Mucosa of descending colon (tissue), 3 donors: ENCODE measurements at places on chromosomes 12 and 14. TPM values are rescaled to one million over a fixed set of nuclear protein-coding genes. Genes with fewer than 3 reads are reported as not detected.

Gene EVL
- 42.8 TPM for total RNA-seq

Gene ABCD2
- total RNA-seq: 0.52 TPM

Gene IFNG
- total RNA-seq: not detected

Gene MON2
- total RNA-seq: 77.8 TPM

Gene PTPRQ
- 0.16 TPM for total RNA-seq

Gene BCAT1
- 11.1 TPM for total RNA-seq

Gene FOXN4
- total RNA-seq: 0.25 TPM

GRCh38 chr12:110193196-110193595 lies 69.0 kb downstream of the IFT81 start:
- DNase-seq: no peak

DNA sequence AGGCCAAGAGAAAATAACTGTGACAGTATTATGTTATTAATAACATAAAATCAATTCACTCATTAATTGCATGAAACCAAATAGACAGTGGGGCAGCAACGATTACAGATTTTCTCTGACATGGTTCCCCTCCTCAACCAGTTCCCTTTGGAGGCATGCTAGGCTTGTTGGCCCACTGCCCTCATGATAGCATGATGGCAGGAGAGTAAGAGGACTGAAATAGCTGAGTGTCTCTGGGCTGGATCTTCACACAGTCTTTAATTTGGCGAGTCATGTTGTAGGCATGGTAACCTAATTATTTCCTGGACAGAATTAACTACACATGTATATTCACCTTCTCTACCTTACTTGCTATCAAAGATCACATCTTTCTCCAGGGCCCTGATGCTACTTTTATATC lies 266.2 kb upstream of the PELI2 start:
- DNase-seq: no peak

GRCh38 chr12:54373649-54374561 lies 9.6 kb upstream of the GPR84 start:
- DNase-seq: no peak

GRCh38 chr12:3020850-3021435 lies 56.2 kb upstream of the TSPAN9 start:
- no peak for DNase-seq

DNA sequence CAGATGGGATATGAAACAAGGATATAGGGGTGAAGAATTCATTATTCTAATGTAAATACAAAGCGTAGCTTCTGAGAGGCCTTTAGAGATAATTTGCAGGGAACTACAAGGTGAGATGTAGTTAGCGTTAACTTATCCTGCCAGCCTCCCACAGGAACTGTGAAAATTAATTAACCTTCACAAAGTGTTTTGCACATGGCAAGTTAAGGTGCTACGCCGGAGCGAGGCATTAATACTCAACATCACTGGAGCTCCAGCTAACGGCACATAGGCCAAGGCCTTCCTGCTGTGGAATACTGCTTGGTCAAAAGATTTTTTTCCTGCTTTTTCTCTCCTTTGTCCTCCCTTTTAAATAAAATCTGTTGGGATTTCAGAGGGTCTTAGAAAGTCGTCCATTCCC lies 86.5 kb downstream of the CRACR2A start:
- DNase-seq: no peak

GRCh38 chr12:84502180-84502860 lies 410.3 kb downstream of the SLC6A15 start:
- no peak for DNase-seq

GRCh38 chr12:122646517-122647217 lies 56.5 kb downstream of the HCAR2 start:
- peak; percentile 7 for DNase-seq

GRCh38 chr14:95380350-95381042 lies 60.8 kb upstream of the CLMN start:
- no peak for DNase-seq

GRCh38 chr14:53646925-53647324 lies 309.7 kb downstream of the BMP4 start:
- no peak for DNase-seq

GRCh38 chr12:119245904-119246494 lies 67.3 kb downstream of the HSPB8 start:
- no peak for DNase-seq

GRCh38 chr12:93947486-93947885 lies 200.9 kb upstream of the PLXNC1 start:
- DNase-seq: no peak

GRCh38 chr14:106844608-106845285 lies 1318.4 kb downstream of the TMEM121 start:
- DNase-seq: peak; percentile 85

DNA sequence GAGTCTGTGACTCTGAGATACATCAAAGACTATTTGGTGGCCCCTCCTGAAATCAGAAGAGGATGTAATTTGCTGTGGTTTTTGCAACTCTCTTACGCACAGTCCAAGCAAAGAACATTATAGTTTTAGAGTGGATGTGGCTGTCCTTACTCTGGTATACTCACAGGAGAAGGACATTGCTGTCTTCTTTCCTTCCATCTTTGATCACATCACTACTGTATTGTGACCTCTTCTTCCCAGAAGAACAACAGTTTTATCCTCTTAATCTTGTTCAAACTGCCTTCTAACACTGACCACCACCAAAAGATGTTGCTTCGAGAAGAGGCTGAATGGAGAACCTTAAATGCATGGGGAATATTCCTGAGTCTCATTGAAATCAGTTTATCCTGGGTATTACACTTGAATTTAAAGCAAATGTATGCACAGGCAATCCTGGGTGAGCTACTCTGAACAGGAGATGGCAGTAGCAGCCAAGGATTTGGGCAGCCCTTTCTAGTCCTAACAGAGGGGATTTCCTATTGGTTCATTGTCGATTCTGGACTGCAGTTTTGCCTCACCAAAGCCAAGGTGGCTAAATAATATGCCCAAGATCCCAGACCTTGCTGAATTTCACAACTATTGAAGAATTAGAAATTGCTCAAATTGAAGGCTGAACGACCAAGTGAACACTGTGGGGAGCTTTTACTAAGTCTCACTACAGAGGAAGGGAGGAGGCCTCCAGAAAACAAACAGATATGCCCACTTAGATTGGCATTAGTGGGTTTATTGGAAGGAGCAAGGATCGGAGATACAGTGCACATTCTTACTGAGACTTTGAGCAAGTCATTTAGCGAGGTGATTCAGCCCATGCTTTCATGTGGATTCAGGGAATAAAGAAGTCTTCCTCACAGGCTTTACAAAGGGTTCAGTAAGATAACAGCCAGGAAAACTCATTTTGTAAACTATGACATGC lies 282.8 kb downstream of the PAWR start:
- DNase-seq: no peak

GRCh38 chr12:114011711-114012110 lies 45.6 kb upstream of the RBM19 start:
- DNase-seq: no peak

DNA sequence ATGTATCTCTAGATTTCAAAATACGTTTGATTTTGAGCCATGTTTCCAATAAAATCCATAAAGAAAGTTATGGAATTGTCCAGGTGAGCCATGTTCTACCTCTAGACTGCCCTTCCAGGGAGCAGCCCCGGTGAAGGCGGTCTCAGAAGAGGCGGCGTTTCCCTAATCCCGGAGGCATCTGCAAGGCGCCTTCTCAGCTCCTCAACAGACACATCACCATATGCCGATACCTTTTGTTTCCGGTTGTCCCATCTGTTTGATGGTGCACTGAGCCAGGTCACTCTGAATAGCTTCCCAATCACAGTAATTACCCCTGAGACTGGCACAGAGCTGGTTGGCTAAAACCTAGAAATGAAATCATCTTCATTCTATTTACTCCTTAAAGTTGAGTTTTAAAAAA lies 305.5 kb upstream of the FKBP4 start:
- DNase-seq: no peak

GRCh38 chr12:101608301-101609133 lies 13.7 kb downstream of the MYBPC1 start:
- DNase-seq: peak; percentile 56

- peak; percentile 59 for DNase-seq
Measured at GRCh38 chr12:8709124-8709830, 11.5 kb downstream of the RIMKLB start.

DNA sequence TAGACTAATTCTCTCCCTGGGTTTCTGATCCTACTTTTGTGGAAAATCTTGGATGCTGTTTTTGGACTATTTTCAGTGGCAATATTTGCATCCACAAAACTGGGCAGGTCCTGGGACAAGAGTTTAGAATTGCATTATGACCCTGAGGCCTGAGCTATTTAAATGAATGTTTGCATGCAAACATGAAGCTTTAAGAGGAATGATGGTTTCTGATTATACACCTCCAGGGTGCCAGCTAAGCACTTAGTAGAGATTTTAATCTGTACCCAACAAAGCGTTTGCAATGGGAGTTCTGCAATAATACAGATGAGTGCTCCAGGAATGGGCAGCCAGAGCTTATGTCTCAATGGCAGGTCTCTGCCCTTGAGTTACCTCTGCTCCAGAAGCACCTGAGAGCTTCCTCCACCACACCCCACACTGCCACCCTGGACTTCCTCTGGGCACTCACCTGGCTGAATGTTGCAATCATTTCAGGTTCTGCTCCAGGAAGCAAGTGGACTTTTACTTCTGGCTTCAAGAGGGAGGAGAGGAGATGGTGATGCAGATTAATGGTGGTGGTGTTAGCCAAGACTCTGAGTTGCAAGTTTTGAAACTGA lies 6.0 kb upstream of the SPTLC2 start:
- DNase-seq: peak; percentile 78

DNA sequence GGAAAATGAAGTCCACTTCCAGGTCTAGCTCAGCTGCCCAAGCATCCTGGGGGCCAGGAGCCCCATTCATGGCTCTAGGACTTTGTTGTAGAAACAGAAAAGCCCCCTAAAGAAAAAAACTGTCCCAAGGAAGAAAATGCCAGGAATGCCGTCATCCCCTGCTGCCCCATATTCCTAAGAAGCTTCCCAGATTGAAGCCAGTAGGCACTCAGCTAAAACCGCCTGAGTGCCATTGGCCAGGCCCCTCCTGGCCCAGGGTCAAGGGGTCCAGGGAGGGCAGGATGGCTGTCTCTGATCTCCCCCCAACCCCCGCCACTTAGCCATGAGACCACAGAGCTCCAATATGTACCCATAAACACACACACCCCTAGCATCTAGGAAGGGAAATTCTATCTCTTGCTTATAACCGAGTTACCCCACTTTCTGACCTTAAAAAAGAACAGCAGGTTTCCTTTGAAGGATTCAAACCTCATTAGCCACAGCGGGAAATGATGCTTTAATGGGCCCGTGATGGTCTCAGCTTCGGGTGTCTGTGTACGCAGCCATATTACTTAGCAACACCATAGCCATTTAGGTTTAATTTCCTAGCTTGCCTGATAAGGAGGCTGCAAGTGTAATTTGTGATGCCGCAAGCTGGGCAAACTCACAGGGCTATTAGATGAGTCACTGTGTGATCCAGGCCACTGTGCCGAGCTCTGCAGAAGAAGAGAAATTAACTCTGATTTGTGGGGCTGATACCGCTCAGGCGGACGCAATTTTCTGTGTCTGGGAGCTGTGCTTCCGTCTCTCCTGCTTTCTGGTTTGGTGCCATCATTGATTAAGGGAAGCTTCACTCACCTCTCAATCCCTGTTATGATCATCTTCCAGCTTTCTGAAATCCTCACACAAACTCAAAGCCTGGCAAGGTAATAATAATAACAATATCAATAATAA lies 84.2 kb downstream of the GCH1 start:
- DNase-seq: no peak

GRCh38 chr14:51428981-51429380 lies 188.9 kb downstream of the TMX1 start:
- DNase-seq: no peak

DNA sequence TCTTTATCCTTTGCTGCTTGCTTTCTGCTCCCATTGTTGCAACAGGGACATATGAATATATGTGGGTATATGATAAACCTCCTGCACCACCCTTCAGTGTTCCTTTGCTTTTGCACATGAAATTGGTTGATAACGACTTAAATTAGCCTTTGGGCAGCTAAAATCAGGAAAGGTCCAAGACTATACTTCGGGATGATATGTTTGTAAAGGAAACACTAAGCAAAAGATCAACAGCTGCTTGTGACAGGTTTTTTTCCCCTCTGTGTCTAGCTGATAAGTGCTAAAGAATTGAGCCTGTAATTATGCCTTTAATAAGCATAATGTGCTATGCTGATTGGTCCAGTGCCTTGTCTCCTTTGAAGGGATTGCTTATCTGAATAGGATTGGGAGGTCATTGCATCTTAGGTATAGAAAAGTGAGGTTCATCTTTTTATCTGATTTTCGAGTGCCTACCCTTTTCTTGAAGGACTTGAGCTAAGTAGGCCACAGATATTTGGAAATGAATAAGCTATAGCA lies 59.4 kb downstream of the PPHLN1 start:
- DNase-seq: no peak

GRCh38 chr14:105855893-105856675 lies 329.7 kb downstream of the TMEM121 start:
- peak; percentile 43 for DNase-seq

DNA sequence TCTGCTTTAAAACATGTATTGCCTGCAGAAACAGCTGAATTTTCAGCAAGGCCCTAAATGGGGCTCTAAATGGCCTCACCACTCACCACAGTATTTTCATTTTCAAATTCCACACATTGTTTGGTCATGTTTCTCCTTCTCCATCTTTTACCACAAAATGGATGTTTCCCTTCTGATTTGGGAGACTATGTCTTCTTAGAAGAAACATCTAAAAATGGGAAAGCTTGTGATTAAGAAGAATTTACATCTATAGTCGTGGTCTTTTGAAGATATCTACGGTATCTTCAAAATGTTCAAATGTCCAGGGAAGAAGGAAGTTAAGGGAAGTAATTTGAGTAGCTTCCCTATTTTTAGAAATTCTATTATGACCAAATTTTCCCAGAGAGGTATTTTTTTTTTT lies 20.7 kb upstream of the TUBA1C start:
- DNase-seq: no peak

GRCh38 chr14:29821242-29821641 lies 106.4 kb downstream of the PRKD1 start:
- no peak for DNase-seq

DNA sequence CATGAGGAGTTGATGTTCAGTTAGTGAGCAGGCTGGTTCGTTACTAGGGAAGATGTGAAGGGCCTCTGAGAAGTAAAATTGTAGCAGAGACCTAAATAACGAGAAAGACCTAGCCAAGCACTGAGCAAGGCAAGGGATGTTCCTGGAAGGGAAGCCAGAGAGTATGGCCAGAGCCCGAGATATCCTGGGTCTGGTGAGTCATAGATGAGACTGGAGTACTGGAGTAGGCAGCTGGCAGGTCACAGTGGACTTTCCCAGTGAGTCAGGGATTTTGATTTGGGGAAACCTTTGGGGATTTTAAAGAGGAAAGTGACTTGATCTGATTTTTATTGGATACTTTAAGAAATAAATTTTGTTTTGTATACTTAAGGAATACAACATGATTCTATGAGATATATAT lies 369.0 kb downstream of the DIO2 start:
- no peak for DNase-seq

GRCh38 chr14:100131181-100131580 lies 28.3 kb downstream of the DEGS2 start:
- peak; percentile 58 for DNase-seq

DNA sequence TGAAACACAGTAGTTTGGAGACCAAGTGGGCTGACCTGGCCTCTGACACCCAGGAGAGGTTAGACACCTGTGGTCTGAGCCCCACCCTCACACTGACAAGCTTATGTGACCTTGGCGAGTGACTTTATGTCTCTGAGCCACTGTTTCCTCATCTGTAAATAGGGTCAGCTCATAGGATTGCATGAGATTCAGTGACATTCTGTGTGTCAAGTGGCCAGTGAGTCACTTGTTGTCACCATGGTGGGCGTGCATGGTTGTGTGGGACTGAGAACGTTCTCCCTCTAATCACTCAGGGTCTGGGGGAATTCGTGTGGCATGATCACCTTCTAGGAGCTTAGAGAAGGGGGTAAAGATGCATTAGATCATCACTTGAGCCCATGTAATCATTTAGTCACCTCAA lies 146.4 kb downstream of the PHETA1 start:
- DNase-seq: no peak
